Activated gamma-delta T cell treated with anti-CD3 and anti-CD28 coated beads, Interleukin-2, amount 50 U/mL, for 16 hours (primary cell): ENCODE measurements at places on chromosomes 5 and 9.

DNA sequence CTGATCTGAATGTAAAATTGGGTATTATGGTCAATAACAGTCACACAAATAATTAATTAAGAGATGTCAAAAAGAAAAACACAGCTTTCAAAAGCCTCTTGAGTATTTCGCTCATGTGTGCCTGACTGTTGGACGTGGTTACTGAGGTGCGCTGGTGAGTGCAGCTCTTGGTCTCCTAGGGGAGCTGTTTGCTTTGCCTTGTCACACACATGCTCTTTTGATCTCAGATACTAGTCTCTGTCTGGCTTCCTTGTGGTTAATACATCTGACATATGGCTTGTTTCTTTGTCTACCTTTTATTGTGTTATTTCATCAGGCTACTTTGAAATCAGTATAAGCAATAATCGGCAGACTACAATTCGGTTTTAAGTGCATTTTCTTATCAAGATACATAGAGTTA, 51.5 kb downstream of the PCSK1 start:
- DNase-seq: no peak

DNA sequence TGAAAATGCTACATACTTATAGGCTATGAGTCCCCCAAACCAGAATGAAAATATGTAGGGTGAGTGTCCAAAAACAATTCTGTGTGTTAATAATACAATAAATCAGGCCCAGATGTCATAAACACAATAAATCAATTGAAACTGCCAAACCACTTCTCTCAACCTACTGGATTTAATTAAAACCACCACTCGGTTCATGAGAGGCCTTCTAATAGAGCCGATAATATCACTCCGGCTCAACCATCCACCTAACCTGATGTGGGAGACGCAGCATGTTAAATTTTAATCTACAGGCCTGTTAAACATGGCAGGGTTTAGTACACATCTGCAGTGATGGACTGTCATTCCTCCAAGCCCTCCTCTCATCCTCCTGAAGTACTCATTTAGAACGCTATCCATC, 734.5 kb upstream of the ZNF608 start:
- no peak for DNase-seq

DNA sequence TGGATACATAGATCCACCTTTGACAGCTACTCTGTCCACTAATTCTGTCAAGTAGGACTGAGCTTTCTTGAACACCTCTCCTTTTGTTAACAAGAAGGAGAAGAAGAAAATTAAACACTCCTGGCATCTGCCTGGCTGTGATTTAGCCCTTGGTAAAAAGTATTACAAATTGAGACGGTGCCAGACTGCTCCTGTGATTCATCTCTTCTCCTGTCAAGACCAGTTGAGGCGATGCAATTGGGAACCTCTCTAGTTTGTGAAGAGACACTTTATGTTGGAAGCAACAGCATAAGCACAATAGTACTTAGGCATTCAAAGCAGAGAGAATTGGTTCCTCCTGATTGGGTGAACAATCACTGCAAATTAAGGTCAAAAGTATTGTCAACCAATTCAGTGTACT, 72.7 kb downstream of the GHR start:
- no peak for DNase-seq

DNA sequence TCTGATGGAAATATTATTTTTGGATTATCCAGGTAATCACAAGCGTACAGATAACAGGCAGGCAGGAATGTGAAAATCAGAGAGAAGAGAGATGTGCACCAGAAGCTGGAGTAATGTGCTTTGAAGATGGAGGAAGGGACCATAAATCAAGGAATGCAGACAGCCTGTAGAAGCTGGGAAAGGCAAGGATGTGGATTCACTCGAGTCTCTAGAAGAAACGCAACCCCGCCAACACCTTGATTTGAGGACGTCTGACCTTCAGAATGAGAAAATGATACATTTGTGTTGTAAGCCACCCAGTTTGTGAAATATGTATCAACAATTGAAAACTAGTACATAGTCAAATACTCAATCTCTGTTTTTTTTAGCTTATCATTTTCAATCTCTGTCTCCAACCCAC, 207.6 kb upstream of the MPDZ start:
- DNase-seq: no peak

DNA sequence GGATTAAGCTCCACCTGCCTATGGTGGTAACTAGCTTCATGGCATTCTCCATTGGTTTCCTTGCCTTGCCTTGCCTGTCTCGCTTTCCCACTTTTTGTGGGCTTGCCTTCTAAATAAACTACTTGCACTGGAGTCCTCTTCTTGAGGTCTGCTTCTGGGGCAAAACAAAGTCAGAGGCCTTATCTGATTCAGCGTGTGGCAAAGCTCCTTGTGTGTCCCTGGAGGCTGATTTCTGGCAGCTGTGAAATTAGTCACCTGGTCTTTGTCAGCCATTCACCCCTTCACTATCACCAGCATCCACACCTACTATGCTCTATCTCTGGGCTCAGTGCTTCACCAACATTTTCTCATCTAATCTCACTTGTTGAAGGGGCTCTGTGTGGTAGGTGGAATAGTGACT, 176.2 kb downstream of the SEC61B start:
- no peak for DNase-seq

GRCh38 chr5:75040973-75041372, 11.4 kb downstream of the GCNT4 start:
- no peak for DNase-seq

- no peak for DNase-seq
These were observed 456.4 kb downstream of the NFIB start for GRCh38 chr9:13857521-13857920.

DNA sequence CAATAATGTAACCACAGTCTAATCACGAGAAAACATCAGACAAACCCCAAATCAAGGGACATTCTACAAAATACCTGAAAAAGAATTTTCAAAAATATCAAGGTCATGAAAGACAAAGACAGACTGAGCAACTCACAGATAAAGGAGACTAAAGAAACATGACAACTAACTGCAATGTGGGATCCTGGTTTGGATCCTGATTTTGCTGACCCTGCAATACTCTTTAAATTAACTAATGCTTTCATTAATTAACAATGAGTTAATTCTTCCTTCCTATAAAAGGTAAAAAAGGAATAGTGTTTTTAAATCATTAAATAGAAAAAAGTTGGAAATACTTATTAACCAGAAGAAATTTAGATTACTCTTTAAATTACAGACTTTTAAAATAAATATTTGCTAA, 103.6 kb downstream of the MLLT3 start:
- DNase-seq: no peak

GRCh38 chr9:71524996-71525580, 243.2 kb downstream of the CEMIP2 start:
- DNase-seq: no peak

- no peak for DNase-seq
These were observed 1828.8 kb downstream of the MAT2B start for GRCh38 chr5:165334201-165334600.

DNA sequence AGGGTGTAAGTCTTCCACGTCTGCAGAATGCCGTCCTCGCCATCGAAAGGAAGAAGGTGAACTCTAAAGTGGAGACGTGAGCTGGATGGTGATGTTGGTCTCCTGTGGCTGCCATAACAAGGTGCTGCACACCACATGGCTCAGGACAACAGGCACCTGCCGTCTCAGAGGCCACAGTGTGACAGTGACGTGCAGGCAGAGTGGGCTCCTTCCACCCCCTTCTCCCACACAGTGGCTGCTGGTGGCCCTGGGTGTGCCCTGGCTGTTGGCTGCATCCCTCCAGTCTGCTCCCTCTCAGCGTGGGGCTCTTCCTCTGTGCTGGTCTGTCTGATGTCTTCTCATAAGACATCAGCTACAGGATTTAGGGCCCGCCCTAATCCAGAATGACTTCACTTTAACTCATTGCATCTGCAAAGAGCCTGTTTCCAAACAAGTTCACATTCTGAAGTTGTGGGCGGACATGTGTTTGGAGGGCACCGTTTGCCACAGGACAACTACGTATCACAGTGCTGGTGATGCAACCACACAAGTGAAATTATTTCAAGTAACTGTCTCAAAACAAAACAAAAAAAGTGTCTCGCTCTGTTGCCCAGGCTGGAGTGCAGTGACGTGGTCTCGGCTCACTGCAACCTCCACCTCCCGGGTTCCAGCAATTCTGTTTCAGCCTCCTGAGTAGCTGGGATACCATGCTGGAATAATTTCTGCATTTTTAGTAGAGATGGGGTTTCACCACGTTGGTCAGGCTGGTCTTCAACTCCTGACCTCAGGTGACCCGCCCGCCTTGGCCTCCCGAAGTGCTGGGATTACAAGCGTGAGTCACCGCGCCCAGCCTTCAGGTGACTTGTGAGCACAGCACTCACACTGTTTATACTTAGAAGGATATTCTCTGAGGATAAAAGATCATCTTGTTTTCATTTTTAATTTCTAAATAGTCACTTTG, 31.2 kb upstream of the CLPTM1L start:
- no peak for DNase-seq

- DNase-seq: no peak
These were observed 116.0 kb downstream of the ARHGAP26 start for GRCh38 chr5:142886211-142886610.

GRCh38 chr5:159515909-159516415, 185.7 kb upstream of the IL12B start:
- peak; percentile 51 for DNase-seq

- DNase-seq: no peak
These were observed at the start of gene PTPN3 for GRCh38 chr9:109498195-109499092. Gene PTPN3 (minus strand): TSS chr9:109498307. CDS start chr9:109463434, 34,873 bp downstream.

GRCh38 chr5:177113566-177114424, 19.8 kb upstream of the NSD1 start:
- DNase-seq: peak; percentile 67

DNA sequence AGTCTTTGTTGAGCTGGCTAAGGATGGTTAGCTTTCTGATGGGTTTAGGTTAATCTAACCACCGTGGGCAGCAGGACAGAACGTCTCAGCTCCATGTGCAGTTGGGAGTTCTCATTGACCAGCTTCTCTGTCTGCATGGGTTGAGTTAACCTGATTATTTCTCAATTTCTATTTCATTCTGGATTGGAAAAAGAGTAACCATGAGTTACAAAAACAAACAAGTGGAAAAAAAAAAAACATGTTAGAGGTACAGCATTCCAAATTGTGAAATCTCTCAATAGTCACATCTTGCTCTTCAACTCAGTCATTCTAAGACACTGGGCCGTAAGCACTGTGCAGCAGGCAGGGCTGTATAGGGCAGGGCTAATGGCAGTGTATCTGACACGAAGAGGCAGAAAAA, 343.7 kb upstream of the KLF4 start:
- DNase-seq: no peak

GRCh38 chr5:110854200-110854599, 115.4 kb downstream of the SLC25A46 start:
- no peak for DNase-seq

GRCh38 chr5:65902104-65902503, 24.3 kb upstream of the ERBIN start:
- no peak for DNase-seq

- DNase-seq: no peak
These were observed 213.0 kb upstream of the TARS1 start for GRCh38 chr5:33227746-33228145.

GRCh38 chr5:139811274-139811607, 15.6 kb downstream of the PSD2 start:
- DNase-seq: no peak

- peak; percentile 38 for DNase-seq
These were observed 158.1 kb upstream of the SHB start for GRCh38 chr9:38227061-38227540.
